ENCODE measurements at places on chromosomes 5 and 9. TPM values are rescaled to one million over a fixed set of nuclear protein-coding genes. Genes with fewer than 3 reads are reported as not detected.

LSM11 gene
- 7.2 TPM for total RNA-seq

DNA sequence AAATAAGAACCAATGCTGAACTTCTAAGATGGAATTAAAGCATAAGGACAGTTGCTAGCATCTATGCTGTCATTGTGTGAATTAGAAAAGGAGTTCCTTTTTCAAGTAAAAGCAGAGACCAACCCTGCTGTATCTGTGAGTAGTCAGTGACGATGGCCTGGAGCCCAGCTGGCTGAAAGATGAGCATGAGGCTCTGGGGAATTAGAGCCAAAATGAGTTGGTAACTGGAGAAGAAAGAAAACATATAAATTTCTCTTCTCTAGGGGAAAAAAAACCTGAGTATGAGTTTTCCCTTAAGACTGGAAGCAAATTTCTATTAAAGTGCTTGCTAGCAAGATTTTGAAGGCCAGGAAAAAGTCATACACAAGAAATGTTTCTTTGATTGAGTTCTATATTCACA lies 1.6 kb upstream of the SPZ1 start:
- no peak for DNase-seq

TERT gene
- total RNA-seq, result not detected

GRCh38 chr9:127422787-127423186 lies 1.4 kb upstream of the ZNF79 start:
- DNase-seq, result no peak

GRCh38 chr5:179123109-179123426 lies 62.9 kb downstream of the ZNF354C start:
- DNase-seq, result peak; percentile 49
